ENCODE measurements at places on chromosomes 12 and 14. TPM values are rescaled to one million over a fixed set of nuclear protein-coding genes. Genes with fewer than 3 reads are reported as not detected.

DNA sequence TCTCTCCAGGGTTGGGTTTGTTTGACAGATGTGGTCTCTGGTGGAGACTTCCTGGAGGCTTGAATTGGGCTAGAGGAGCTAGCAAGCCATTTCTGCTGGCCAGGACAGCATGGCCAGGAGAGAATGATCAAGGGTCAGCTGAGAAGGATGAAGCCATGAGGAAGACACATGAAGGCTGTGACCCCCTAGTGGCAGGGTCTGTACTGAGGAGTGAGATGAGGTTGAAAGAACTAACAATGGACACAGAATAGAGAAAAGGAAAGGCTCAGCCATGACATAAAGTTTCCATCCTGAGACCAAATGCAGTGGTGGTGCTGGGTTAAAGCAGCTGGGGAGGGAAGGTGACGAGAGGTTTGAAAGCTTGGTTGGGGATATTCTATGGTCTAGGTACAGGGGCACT is 89.9 kb downstream of the NT5DC3 start:
- no peak for DNase-seq
- H3K27me3 ChIP-seq = no peaks in the 10 kb centered on the region
- no peak overlapping the region for H3K4me3 ChIP-seq
- no peaks in the 10 kb centered on the region for H3K4me1 ChIP-seq

DNA sequence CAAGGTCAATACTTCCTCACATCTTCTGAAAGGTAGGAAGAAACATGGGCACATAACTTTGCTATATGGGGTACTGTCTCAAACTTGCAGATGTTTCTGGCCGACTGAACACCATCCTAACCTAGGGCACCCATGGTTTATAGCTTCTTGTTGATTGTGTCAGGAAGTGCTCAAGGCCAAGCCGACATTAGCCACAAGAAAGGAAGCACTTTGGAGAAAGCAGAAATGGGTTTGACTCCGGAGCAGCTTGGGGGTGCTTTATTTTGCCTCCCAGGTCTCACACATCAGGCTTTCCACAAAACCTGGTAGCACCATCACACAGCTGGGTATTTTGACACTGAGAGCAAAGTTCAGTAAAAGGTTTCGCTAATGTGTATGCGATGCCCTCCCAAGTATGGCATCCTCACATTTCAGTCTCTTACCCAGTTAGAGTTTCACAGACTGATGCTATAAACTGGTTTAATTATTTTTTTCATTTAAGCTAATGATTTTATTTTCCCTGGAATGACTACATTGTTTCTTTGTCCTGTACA is 25.2 kb upstream of the BHLHE41 start:
- H3K36me3 ChIP-seq = no peaks in the 10 kb centered on the region
- peaks cover 13% of the 10 kb centered on the region for H3K4me1 ChIP-seq
- no peak overlapping the region for H3K27ac ChIP-seq
- H3K4me3 ChIP-seq = no peak overlapping the region
- no peaks in the 10 kb centered on the region for H3K27me3 ChIP-seq

DNA sequence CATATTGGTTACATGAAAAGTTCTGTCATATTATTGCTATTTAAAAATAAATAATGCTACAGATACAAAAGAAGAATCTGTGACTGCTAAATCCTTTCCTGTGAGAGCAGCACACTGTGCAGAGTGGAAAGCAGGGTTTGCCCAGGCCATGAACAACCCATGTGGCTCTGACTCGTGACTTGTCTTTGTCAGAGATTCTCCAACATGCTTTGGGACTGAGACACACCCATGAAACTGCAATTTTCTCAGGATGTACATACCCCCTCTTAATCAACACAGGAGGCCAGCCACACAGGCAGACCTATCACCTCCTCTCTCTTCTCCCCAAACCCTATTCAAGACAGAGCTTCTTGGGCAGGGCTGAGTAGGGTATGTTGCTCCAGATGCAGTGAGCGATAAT is 96.8 kb upstream of the NTF3 start:
- DNase-seq = no peak
- no peak overlapping the region for H3K4me3 ChIP-seq
- no peaks in the 10 kb centered on the region for H3K27me3 ChIP-seq
- no peaks in the 10 kb centered on the region for H3K4me1 ChIP-seq
- no peaks in the 10 kb centered on the region for H3K36me3 ChIP-seq

- H3K4me1 ChIP-seq = peaks cover 13% of the 10 kb centered on the region
- H3K4me3 ChIP-seq = peak overlapping the region; percentile 54
- peak overlapping the region; percentile 86 for H3K27ac ChIP-seq
- H3K27me3 ChIP-seq = no peaks in the 10 kb centered on the region
Measured at GRCh38 chr12:113359133-113359938, 949 bp downstream of the PLBD2 start.

DNA sequence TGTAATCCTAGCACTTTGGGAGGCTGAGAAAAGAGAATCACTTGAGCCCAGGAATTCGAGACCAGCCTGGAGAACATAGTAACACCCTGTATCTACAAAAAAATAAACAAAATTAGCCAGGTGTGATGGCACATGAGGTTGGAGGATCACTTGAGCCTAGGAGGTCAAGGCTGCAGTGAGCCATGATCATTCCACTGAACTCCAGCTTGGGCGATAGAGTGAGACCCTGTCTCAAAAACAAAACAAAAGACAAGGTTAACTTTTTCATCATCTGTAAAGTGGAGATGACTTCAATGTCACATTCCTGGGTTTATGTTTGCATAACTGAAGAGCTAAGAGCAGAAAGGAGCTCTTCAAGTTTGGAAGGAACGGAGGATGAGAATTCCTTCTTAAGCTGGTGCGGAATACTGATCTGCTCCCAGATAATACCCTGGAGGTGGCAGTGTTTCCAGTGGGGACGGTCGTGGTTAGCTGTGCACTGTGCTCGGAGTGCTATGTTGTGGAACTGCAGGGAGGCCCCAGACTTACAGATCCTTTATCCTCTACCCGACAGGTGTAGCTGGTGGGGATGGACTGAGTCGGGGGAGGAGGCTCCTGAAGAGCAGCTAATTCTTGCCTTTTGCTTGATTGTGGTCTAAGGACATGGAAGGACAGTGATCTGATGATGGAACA is 22.5 kb upstream of the BICD1 start:
- H3K36me3 ChIP-seq = no peaks in the 10 kb centered on the region
- no peak overlapping the region for H3K4me3 ChIP-seq
- no peaks in the 10 kb centered on the region for H3K27me3 ChIP-seq
- no peaks in the 10 kb centered on the region for H3K4me1 ChIP-seq
- H3K27ac ChIP-seq = no peak overlapping the region

DNA sequence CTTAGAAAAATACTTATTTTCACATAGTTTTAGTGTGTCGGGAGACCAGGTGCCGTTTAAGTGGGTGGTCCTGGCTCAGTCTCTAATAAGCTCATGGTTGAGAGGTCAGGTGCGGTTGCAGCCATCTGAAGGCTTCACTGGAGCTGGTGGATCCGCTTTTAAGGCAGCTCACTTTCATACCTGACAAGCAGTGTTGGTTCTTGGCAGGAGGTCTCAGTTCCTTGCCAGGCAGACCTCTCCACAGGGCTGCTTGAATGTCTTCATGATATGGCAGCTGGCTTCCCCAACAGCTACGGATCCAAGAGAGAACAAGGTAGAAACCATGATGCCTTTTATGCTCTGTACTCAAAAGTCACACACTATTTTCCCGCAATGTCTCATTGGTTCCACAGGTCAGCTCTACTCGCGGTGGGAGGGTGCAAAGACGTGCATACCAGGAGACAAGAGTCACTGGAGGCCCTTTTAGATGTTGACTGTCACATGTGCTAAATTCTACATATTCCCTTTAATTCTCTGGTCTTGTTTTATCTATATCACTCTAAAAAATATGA is 8.0 kb upstream of the ZDHHC17 start:
- no peaks in the 10 kb centered on the region for H3K27me3 ChIP-seq
- no peaks in the 10 kb centered on the region for H3K36me3 ChIP-seq
- no peak for DNase-seq
- H3K4me1 ChIP-seq = no peaks in the 10 kb centered on the region

DNA sequence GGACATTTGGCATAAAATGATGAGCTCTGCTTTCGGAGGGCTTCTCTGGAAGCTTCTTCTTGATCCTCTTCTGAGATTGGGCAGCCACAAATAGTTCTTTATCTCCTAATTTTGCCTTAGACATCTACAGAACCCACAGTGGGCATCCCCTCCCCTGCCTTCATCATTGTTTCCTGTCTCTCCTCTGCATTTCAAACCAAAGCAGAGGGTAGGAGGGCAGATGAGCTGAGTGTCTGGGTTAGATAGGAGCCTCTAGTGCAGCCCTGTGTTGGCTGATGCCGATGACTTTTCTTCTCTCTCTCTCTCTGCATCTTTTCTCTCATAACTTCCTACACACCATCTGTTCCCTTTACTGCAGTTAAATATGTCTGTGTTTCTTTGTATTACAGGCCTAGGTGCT is 8.5 kb upstream of the IL26 start:
- H3K4me1 ChIP-seq = no peaks in the 10 kb centered on the region
- H3K4me3 ChIP-seq = no peak overlapping the region
- no peaks in the 10 kb centered on the region for H3K36me3 ChIP-seq
- no peak overlapping the region for H3K27ac ChIP-seq

GRCh38 chr12:119996417-119996816 is 7.4 kb downstream of the BICDL1 start:
- no peaks in the 10 kb centered on the region for H3K36me3 ChIP-seq
- H3K27me3 ChIP-seq = no peaks in the 10 kb centered on the region
- DNase-seq = no peak
- H3K4me3 ChIP-seq = no peak overlapping the region

DNA sequence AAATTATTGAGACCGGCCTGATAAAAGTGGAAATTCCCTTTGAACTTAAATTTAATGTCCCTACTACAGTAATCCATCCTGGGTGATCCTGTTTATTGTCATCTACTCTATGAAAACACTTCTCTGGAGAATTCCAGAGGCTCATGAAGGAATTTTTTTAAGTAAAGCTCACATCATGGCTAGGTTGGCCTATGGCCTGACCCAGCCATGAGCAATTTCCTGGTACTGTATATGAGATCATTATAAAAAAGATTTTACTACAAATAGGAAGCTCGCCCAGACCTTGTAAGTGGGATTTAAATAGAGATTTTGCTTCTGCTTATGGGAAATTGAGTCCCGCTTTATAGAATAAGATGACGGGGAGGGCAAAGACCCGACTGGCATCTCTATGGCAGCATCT is 215.5 kb downstream of the DPF3 start:
- H3K27me3 ChIP-seq = no peaks in the 10 kb centered on the region
- H3K4me1 ChIP-seq = no peaks in the 10 kb centered on the region
- no peak overlapping the region for H3K4me3 ChIP-seq
- DNase-seq = no peak
- H3K36me3 ChIP-seq = no peaks in the 10 kb centered on the region
- no peak overlapping the region for H3K27ac ChIP-seq

DNA sequence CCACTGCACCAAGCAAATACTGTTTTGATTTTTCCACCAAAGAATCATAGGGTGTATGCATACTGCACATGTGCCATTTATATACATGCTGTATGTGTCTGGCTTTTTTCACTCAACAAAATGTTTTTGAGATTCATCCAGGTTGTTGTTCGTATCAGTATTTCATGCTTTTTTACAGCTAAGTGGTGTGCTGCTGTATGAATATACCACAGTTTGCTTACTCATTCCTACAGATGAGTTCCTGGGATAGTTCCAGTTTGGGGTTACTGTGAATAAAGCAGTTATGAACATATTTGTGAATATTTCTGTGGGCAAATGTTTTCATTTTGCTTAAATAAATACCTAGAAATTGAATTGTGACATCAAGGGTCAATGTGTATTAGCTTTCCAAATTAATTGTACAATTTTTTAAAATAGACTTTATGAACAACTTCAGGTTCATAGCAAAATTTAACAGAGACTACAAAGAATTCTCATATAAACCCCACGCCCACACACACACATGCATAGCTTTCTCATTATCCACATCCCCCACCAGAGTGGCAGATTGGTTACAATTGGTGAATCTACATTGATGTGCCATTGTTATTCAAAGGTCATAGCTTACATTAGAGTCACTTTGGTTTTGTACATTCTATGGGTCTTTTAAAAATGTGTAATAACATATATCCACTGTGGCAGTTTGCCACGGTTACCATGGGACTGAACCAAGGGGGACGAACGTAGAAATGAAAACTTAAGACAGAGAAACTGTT is 6.9 kb upstream of the KRT6A start:
- H3K36me3 ChIP-seq = no peaks in the 10 kb centered on the region
- no peaks in the 10 kb centered on the region for H3K27me3 ChIP-seq
- DNase-seq = no peak
- no peaks in the 10 kb centered on the region for H3K4me1 ChIP-seq
- no peak overlapping the region for H3K27ac ChIP-seq
- no peak overlapping the region for H3K4me3 ChIP-seq

DNA sequence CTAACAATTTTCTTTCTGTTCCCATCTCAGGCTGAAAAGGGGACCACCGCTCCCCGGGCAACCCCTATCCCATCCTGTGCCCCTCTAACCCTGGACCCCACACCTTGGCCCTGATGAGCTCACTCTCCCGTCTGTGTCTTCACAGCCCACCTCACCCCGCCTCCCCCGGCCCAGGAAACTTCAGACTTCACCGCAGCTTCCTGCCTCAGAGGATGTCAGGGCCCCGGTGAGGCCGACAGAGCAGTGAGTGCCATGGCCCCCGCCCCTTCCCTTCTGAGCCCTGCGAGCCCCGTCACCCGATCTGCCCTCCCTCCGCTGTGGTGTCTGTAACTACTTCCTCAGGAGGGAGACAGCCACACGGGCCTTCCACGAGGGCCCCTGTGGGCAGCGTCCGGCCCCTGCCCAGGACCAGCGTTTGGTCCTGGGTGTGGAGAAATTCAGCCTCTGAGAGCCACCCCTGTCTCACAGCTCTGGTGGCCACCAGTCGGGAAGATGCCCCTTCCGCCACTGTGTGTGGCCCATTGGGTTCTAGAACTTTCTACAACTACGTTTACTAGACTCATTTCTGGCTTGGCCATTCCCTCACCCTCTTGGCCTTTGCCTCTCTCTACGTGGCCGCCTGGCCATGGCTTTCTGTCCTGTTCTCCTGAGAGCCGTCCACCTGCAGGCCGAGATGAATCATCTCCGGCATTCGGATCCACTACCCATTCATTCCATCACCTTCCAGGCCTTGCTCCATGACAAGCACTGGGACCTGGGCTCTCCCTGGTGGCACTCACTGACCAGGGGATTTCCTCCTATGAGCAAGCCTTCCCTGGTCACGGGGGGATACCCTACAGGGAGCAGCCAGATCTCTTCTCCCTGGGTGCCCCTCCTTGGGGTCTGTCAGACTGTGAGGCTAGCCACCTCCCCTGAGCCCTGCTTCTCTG is 3.4 kb downstream of the RHOF start:
- H3K4me3 ChIP-seq = no peak overlapping the region
- peaks cover 13% of the 10 kb centered on the region for H3K4me1 ChIP-seq
- no peaks in the 10 kb centered on the region for H3K27me3 ChIP-seq
- H3K27ac ChIP-seq = no peak overlapping the region
- peak; percentile 74 for DNase-seq

GRCh38 chr12:53502983-53503728 is 2.1 kb downstream of the TARBP2 start:
- no peaks in the 10 kb centered on the region for H3K27me3 ChIP-seq
- peaks cover 7% of the 10 kb centered on the region for H3K4me1 ChIP-seq
- peak overlapping the region; percentile 51 for H3K27ac ChIP-seq

The RNASE11 gene
- not detected for total RNA-seq

The C14orf180 gene
- 0.09 TPM for total RNA-seq

The OTX2 gene
- total RNA-seq = not detected

The INHBC gene
- total RNA-seq = not detected
